ENCODE measurements at places on chromosomes 5 and 9. TPM values are rescaled to one million over a fixed set of nuclear protein-coding genes. Genes with fewer than 3 reads are reported as not detected.
A peak's percentile ranks its signal among the peaks of the same experiment; 100 is the strongest.

The IFNA2 gene
- total RNA-seq, result not detected

The SPATA31A3 gene
- total RNA-seq, result not detected

The SEC16A gene
- total RNA-seq, result 25.0 TPM

GRCh38 chr5:5524327-5524726 lies 101.8 kb downstream of the ICE1 start:
- DNase-seq, result no peak

DNA sequence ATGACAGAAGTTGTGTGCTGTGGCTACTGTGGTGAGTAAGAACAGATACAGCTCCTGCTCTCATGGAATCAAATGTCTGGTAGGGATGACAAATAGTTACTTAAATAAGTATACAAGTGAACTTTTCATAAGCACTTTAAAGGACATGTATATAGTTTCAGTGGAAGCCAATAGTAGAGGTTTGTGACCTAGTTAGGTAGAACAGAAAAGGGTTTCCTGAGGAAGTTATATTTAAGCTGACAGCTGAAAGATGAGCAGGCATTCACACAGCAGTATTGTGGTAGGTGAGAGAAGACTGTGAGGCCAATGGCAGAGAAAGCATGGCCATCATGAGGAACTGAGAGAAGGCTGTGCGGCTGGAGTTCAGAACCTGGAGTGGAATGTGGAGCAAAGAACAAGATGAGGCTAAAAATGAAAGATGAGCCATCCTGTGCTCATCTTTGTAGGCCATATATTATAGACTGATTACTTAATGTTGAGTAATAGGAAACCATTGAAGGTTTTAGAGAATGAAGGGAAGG lies 15.4 kb downstream of the FAM174A start:
- peak; percentile 16 for DNase-seq

DNA sequence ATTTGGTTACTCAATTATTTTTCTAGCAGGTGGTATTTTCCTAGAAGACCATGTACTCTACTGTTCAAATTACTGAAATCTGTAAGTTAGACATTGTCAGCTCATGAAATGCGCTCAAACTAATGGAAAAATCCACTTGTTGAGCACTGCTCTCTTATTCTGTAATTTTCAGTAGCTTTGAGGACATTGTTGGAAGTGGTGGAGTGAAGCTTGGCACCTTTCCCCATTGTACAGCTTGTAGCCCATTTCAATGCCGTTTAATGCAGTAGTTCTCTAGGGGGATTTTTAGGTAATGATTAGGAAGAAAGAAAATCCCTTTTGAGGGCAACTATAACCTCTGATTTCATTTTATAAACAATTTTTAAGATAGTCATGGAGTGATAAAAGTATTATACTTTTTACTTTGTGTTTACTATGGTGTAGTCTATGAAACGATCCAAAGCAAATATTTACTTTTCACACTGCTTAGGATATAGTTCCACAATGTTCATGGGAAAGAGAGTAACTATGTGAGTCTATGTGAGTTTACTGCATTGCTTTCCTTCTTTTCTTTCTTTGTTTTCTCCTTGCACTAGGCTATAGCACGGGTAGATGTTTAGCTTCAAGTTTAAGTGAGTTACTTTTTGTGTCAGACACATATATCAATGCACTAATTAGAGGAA lies 165.8 kb upstream of the ANKH start:
- DNase-seq, result no peak

DNA sequence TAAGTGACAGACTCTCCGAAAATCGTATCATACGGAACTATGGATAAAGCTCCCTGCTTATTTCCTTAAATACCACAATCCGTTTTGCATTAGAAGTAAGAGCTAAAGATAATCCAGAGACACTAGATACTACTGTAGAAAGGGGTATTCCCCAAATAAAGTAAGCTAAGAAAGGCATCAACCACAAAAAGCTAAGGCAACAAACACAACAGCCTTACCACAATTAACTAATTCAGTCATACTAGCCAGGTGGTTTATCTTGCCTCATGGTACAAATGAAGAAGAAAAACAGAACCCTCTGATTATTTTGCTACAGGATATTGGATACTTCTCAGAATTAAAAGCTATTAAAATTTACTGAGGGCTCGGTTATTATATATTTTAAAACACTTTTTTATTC lies 14.1 kb downstream of the ERP44 start:
- DNase-seq, result no peak

All from dermis microvascular lymphatic vessel endothelial cell (primary cell).